ENCODE measurements at places on chromosomes 7 and 10.

GRCh38 chr10:46555713-46556514 is 544 bp downstream of the GPRIN2 start:
- no peak for DNase-seq

GRCh38 chr7:80508440-80508839 is 3.4 kb downstream of the GNAT3 start:
- DNase-seq = no peak

GRCh38 chr7:145779140-145779539 is 337.5 kb upstream of the CNTNAP2 start:
- DNase-seq = peak; percentile 2

- DNase-seq = no peak
These were observed 526.6 kb upstream of the GHITM start for GRCh38 chr10:83612746-83613145.

GRCh38 chr7:50921114-50921813 is 138.6 kb upstream of the GRB10 start:
- no peak for DNase-seq

- no peak for DNase-seq
These were observed 28.1 kb downstream of the CSGALNACT2 start for GRCh38 chr10:43166207-43166879.

DNA sequence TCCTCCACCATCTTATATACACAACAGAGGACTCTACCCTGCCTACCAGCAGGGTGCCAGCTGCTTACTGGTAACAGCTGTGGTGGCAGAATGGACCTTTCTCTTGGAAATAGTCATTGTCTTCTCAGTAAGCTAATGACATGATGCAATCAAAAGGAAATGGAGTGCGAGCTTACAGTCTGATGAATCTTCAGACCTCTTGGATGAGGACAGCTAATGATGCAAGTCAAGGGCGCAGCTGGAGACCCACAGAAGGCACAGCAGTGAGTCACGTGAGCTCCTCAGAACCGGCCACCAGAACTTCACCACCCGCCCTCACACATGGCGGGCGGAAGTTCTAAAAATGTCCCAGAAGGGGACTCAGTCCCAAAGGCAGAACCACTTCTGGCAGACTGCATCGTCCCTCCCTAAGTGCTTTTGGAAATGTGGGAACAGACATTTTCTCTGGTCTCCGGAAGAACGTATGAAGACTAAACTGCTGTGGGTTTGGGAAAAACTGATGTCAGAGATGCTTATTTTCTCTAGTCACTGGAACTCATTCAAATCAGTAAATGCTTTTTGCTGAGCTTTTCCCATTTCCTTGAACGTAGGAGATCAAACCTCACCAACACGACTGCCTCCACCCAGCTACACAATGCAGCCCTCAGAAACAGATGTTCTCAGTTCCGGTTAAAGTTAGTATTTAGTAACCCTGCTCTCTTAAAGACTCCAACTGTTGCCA is 96.4 kb downstream of the FAS start:
- peak; percentile 100 for DNase-seq

GRCh38 chr7:157080111-157080730 is 58.5 kb upstream of the UBE3C start:
- no peak for DNase-seq

GRCh38 chr7:3068530-3068929 is 24.9 kb upstream of the CARD11 start:
- no peak for DNase-seq

GRCh38 chr10:67934336-67934735 is 49.9 kb downstream of the SIRT1 start:
- DNase-seq = no peak

GRCh38 chr10:31129880-31130405 is 98.3 kb upstream of the ZNF438 start:
- DNase-seq = no peak

DNA sequence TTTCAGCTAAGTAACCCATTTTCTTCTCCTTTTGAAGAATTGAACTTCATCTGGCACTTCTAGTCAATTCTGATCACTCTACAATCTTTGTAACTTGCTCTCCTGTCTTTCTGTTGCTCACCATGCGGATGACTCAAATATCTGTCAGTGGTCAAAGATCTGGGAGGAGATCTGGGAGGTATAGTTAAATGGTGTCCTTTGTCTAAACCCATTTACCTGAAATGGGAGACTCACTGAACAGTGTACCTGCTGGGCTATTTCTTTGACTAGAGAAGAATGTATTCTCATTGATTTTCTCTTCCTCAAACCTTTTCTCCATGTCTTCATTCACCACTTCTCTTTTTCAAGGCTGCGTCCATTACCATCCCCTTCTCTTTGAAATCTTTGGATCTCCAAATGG is 42.0 kb upstream of the PCLO start:
- DNase-seq = no peak

DNA sequence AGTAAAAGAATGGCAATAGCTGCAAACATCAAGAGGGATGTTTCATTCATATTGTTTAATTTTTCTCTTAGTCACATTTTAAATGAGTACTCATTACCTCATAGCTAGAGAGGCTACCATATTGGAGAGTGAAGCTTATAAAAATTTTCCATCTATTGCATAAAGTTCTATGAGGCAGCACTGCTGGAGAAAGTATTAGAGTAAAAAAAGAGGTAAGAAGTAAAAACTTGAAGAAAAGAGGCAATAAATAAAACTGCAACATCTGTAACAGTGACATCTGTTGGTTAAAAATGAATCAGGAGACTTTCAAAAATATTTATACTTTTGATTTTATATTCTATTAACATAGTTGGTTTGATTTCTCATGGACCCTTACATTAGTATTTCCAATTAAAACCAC is 284.5 kb upstream of the SEMA3D start:
- DNase-seq = no peak

DNA sequence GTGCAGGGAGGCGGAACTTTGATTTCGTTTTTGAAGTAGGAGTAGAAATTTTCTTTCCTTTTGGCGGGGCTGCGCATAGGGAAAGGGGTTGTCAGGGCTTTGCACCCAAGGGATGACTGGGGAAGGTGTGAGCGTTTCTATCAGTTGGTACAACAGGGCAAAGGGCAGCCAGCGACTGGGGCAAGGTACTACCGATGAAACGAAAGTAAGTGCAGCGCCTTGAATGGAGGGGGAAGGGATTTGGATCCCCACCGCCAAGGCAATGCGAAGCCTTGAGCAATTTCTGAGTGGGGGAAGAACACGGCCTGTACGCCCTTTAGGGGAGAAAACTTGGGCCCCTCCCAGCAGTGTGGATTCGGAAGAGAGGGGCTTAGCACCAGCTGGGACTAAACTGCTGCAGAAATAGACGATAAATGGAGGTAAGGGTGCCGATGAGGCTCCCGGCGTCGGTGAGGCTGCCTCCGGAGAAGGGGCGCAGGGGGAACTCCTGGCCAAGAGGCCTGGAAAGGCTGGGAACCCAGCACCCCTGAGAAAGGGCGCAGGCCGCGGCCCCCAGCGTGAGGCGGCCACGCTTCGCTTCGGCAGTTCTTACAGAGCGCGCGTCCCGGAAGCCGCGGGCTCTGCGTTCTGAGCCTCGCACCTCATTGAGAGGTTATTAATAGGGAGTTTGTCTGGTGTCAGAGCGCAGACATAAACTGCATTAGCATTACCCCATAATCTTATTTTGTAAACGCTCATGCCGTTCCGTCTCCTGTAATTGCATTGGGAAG is 10.0 kb upstream of the TLX1 start:
- DNase-seq = no peak

DNA sequence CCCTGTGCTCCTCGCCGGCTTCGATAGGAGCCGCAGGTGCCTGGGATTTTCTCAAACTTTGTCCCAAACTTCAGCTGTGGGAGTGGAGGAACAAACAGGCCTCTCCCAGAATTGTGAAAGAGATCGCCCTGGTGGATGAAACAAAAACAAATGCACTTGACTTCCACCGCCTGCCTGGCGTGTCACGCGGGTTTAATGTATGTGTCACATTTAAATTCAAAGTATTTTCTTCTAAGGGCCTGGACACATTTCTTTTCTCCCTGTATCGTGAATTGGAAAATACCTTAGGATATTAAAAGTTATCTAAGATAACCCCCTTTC is 694 bp upstream of the WASL start:
- peak; percentile 72 for DNase-seq

DNA sequence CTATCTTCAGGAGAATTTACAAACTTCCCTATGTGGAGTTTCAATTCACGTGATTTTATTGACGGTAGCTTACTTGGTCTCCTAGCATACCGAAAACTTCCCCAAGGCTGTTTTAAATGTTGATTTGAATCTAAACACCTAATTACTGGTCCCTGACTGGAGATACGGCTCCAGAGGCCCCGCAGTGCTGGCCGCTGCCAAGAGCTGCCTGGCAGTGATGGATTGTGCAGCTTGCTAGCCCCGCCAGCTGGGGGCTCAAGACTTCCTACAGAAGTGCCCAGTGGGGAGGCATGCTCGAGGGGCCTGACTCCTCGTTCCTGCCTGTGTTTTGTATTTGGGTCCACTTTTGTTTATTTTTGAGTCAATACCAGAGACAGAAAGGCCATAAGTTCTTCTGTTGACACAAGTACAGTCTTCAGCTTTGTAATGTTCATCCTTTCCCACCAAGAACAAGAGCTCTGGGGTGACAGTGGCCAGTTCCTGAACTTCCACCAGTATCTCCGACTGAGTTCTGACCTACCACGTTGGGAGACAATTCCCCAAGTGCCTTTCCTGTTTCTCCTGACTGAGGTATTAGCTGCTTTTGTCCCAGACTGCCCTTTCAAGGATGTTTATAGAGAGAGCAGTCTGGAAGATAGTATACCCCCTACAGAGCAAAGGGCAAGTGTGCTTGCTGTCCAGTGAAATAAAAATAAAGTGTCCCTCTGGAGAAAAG is 80.7 kb upstream of the CXCL12 start:
- no peak for DNase-seq

GRCh38 chr10:61804414-61804813 is 97.1 kb upstream of the ARID5B start:
- DNase-seq = peak; percentile 27

DNA sequence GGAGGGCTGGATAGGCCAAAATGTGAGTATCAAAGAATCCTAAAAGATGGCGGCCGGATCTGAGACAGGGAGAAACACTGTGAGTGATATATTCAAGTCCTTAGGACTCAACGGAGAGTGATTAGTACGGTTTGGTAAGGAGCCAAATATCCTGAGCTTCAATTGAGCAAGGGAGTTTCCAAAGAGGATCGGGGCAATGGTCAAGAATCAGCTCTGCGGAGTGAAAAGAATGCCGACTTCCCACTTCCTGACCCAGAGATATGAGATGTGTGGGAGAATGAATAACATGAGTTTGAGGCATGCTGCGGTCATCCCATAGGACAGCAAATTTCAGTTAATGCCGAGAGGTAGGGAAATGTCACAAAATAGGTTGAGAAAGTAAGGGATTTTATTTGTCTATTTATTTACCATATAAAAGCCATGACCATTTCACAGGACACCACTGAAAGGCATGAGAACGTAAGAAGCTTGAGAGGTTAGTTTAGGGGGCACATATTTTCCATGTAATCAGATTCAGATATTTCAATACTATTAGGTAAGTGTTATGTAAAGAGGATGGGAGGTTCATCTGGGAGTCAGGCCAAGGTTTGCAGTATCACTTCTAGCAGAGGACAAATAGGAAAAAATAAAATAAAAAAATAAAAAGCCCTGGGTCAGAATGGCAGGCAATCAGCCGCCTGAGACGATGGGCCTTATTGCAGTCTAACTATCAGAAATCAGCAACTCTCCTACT is 165.6 kb downstream of the HGF start:
- peak; percentile 38 for DNase-seq

DNA sequence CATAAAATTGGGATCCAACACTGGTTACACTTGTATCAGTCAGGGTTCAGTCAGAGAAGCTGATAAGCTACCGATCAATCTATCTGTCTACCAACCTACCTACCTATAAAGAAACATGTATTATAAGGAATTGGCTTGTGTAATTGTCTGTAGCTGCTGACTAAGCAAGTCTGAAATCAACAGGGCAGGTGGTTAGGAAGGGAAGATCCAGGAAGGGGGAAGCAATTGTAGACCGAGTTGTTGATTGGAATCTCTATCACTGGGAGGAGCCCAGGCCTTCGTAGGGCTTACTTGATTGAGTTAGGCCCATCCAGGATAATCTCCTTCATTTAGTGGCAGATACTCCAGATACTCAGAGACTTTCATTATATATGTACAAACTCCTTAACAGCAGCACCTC is 271.5 kb upstream of the TEX47 start:
- DNase-seq = no peak

- DNase-seq = no peak
These were observed 531.7 kb downstream of the PTPRN2 start for GRCh38 chr7:158055726-158056510.

DNA sequence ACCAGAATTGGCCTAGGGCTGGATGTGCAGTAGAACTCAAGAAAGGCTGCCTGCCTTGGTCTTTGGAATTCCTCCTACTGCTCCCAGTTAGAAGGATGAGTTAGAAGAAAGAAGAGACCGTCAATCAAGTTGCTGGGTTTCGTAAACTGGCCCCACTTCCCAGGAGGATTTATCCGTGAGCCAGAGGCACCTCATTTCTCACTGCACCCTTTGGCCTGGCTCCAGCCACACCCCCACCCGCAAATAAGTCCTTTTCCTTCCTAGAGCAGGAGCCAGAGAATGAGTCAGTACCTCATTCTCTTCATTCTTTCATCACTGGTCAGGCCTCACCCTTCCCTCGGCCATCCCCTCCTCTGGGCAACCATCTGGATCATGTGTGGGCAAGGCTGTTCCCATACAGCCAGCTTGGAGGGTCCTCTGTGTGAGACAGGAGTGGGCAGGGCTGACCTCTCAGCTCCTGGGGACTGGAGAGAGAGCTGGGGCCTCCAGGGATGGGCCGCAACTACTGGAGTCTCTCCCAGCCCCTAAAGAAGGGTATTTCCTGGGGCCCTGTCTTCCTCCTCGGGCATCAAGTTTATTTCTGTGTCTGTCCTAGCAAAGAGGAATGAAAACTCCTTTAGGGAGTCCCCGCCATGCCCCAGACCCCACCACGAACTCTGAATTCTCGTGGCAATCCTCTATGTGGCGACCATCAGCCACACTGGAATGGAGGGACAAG is 87.2 kb upstream of the DUSP5 start:
- DNase-seq = peak; percentile 95

- no peak for DNase-seq
These were observed 499.3 kb upstream of the FOXK1 start for GRCh38 chr7:4182605-4183300.

DNA sequence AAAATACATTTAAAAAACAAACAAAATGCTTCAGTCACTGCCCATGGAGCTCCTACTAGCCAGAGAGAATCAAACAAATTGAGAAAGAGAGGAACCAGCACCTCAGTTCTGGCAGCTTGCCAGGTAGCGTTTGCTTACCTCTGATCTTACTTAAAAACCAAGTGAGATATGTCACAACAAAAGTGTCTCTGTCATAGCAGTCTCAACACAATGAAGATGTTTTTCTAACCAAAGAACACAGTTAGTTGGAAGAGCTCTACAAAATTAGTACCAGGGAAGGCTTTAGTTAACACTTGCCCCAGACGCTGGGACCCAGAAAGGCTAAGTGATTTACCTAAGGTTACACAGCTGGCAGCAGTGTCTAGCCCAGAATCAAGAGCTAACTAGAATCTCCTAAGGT is 3.4 kb downstream of the DOCK4 start:
- DNase-seq = no peak

DNA sequence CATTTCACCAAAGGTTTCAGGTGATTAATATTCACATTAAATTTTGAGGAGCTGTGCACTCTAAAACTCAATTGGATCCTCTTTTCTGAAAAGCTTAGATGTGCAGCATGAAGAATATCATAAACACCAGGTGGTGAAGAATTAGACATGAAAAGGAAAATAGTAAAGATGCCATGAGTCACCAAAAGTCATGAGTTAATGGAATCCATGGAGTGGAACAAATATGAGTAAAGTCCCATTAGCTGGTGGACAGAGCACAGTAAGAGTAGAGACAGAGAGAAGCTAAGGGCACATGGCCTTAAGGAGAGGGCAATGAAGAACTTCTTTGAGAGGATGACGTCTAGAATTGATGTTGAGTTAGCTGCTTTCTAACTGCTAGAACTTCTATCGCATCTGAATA is 271.6 kb downstream of the CSTF2T start:
- no peak for DNase-seq

All from fibroblast of skin of scalp (primary cell).